ENCODE measurements at places on chromosomes 12 and 14. TPM values are rescaled to one million over a fixed set of nuclear protein-coding genes. Genes with fewer than 3 reads are reported as not detected.

DNA sequence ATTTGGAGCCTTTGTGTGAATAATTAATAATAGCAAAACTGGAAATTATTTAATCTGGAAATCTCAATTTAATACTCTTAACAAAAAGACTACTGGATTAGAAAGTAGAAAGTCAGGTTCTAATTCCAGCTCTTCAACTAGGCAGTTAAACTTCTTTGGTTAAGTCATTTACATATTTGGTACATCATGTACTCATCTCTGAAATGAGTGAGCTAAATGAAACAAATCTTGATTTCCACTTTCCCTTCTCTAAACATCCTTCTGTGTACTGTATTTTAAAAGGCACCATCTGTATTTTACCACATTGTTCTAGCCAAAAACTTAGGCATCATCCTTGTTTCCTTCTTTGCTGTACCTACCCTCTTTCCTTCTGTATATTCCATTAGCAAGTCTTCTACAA is 26.9 kb downstream of the CRADD start:
- DNase-seq = no peak

- peak; percentile 76 for DNase-seq
Measured at GRCh38 chr14:76926521-76927251, 100.5 kb downstream of the LRRC74A start.

GRCh38 chr14:69044965-69045555 is 66.0 kb upstream of the ACTN1 start:
- DNase-seq = no peak

GRCh38 chr14:60116181-60116580 is 24.5 kb downstream of the PCNX4 start:
- DNase-seq = no peak

DNA sequence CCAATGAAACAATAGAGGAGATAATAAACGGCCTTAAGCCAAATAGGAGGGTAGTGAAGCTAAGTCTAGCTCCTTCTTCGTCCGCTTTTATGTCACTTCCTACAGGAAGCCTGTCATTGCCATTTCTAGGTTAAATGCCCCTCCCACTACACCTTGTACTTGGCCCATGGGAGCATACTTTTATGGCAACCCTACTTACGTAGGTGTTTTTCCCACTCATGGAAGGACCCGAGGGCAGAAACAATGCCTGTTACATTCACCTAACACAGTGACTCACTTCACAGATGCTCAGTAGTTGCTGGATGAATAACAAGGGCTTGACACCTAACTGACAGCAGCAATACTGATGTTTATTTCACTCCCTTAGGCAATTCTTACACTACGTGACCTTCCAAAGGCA is 44.5 kb downstream of the ALKBH1 start:
- no peak for DNase-seq

DNA sequence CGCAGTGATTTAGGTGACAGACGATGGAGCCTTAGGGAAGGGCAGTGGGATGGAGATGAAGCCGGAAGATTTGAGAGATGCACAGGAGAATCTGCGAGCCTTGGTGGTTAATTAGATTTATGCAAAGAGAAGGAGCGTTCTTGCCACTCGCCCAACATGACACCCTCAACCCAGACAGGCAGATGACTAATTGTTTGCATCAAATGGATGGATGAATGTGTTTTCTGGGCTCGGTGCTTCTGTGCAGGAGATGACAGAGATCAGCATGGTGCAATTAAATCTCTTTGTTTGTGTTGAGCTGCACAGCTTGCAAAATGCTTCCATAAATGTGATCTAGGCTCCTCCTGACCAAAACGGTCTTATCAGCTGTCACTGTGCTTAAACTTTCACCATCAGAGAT is 202.3 kb upstream of the PRMT8 start:
- DNase-seq = no peak

GRCh38 chr14:22391908-22392565 is 197.0 kb downstream of the DAD1 start:
- no peak for DNase-seq

DNA sequence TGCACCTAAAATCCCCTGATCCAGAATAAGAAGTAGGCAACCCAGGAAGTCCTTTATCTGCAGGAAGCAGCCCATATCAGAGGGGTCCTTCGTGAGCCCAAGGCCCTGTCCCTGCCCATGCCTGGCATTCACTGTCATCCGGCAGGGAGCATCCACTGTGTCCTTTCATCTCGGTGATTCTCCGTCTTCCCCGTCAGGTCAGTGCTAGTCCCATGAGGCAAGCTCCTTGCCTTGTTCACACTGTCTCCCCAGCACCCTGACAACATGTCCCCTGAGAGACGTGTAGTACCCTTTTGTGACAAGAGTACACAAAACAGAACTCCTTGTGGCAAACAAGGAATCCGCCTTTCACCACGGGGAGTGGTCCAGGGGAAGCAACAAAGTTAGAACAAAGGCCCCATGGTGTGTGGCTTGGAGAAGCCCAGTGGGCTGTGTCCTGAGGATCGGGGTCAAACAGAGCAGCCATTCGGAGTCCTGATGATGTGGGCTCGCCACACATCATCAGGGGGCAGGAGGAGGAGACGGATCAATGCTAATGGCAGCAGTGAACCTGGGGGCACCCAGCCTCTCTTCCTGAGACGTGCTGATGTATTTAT is 112.1 kb downstream of the DICER1 start:
- no peak for DNase-seq

DNA sequence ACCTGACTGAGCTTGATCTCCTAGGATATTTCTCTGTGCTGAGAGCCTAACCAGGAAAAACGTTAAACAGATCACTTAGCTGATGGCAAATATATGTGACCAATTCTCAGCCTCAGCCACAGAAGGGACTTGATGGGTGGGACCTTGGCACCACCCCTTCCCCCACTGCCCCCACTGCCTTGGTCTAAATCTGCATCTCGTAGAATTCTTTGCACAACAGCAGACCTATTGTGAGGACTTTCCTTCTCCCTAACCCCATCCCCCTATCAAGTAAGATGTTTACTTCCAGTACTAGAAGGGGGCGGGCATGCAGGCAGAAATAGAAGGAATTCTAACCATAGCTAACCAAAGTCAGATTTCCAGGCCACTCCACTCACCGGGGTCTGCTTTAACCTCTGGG is 313.2 kb downstream of the PCNX1 start:
- no peak for DNase-seq

GRCh38 chr12:130839770-130840404 is 837 bp upstream of the STX2 start:
- no peak for DNase-seq

DNA sequence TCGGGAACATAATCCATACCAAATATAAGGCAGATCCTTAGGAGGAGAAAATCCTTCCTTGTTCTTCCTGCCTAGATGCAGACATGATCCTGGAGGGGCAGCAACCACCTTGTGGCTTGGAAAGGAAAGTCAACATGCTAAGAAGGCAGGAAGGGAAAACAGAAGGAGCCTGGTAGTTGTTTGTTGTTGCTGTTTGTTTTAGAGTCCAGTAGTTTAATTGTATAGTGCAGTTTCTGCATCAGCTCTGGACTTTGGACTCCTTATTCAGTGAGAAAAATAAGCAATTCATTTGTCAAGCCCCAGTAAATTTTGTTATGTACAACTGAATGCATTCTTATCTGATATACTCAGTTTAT is 45.7 kb upstream of the APPL2 start:
- no peak for DNase-seq

- peak; percentile 51 for DNase-seq
Measured at GRCh38 chr12:27780612-27781408, 774 bp upstream of the MANSC4 start.

GRCh38 chr12:80567401-80567800 is 123.4 kb downstream of the PTPRQ start:
- no peak for DNase-seq

- DNase-seq = no peak
Measured at GRCh38 chr14:30971586-30971985, 53.9 kb upstream of the AP4S1 start.

GRCh38 chr12:28552251-28552970 is 362.2 kb downstream of the CCDC91 start:
- no peak for DNase-seq

- DNase-seq = no peak
Measured at GRCh38 chr14:97854918-97855317, 1057.7 kb downstream of the VRK1 start.

DNA sequence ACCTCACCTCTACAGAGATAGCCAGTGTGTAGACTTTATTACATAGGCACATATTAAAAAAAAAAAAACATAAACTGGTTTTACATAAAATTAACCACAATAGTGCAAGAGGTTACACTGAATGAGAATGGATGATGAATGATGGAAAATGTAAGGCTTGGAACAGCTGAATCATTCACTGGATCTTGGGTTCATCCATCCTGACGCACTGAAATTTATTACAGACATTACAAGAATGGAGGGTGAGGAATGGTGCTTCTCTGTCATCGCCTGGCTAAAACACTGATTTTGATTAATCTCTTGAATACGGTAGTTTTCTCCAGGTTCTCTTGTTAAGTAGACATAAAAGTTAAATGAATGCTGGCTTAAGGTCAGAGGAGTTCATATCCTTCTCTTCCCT is 40.0 kb upstream of the GTF2A1 start:
- no peak for DNase-seq

GRCh38 chr12:44003721-44004120 is 167.8 kb downstream of the TMEM117 start:
- no peak for DNase-seq

DNA sequence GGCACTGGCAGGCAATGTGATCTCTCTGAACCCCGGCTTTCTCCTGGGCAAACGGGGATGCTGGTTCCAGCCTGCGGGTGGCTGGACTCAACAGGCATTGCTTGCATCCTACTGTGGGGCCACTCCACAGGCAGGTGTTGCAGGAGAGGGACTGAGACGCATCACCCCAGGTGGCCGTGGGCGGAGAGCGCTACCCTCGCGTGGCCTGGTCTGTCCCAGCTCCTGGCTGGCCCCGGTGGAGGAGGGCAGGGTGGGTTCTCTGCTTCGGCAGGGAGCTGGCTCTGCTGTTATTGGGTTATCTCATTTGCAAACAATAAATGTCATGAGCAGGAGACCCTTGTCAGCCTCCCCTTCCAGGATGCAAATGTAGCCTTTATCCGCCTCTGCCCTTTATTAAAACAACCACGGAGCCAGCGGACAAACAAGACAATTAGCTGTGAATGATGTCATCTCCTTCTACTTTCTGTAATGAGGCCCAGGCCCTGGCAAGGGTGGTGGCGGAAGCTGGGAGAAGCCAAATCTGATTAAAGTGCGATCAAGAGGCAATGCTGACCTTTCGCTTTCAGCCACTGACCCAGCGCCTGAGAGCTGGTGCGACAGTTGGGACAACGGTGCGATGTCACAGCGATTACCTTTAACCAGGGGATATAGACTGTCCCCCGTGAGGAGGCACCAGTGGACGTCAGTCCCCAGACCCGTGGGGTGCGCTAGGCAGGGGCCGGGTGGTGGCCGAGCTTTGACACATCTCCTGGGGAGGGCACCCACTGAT is 161.8 kb downstream of the KIF26A start:
- DNase-seq = no peak

DNA sequence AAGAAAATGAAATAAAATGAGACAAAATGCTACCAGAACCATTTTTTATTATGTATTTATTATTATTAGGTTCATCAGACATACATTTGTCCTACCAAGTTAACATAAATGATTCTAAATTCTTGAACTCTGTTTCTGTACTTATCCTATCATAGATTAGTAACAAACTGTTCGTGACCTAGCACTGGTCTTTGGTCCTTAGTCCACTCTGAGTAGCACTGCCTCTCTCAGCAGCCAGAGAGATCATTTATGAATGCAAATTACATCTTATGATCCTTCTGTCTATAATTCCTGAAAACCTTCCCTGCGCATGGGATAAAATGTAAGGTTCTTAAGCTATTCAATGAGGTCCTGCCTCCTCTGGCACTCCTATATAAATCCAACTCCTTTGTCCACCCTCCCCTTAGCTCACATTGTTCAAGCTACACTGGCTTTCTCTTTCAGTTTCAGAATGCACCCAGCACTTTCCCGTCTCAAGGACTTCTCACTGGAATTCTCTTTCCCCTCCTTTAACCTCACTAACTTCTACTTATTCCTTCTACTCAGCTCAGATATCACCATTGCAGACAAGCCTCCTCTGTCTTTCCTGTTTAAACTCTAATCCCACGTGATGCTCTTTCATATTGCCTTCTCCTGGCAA is 17.1 kb downstream of the PDZRN4 start:
- DNase-seq = no peak

- no peak for DNase-seq
Measured at GRCh38 chr12:15664491-15664890, 124.7 kb downstream of the EPS8 start.

GRCh38 chr12:55930771-55931316 is at the start of gene DGKA:
Gene DGKA, plus strand, starts transcription at chr12:55931162. Its CDS starts 5,342 bp downstream, at chr12:55936504.
- peak; percentile 93 for DNase-seq

GRCh38 chr12:43290836-43291235 is 261.2 kb downstream of the ADAMTS20 start:
- DNase-seq = no peak

DNA sequence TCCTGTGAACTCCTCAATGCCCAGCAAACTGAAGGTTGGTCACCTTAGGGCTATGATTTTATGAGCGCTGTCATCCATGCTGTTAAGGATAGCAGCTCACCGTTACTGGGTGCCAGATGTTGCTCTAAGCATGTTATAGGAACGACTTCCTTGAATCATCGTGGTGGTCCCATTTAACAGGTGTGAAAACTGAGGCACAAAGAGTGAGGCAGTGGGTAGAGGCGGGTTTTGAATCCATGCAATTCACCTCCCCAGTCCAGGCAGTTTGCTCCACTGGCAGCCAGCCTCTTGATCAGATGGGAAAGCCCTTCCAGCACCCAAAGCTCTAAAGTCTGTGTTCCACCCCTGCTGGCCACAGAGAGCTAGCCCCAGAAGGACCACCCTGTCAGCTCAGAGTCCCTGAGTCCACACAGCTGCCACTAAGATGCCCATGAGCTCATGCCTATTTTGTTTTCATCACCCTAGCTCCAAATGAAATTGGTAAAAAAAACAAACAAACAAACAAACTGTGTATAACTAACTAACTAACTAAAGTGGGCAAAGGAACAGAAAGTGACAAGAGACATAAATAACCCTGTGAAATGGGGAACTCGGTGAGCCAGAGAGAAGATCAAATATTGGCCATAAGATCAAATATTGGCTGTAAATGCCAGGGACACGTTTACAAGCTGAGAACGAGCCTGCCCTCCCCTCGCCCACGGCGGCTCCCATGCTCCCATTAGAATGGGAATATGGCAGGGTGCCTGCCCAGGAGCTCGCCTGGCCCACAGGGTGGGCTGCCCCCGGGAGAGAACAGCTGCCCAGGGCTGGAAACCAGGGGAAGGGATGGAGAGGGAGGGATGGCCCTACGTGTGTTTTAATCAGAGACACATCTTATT is 72.3 kb upstream of the RFLNA start:
- DNase-seq = no peak

GRCh38 chr14:105876158-105876557 is 349.8 kb downstream of the TMEM121 start:
- peak; percentile 1 for DNase-seq

The BATF gene
- total RNA-seq = 165 TPM

The TSPAN8 gene
- not detected for total RNA-seq

The AICDA gene
- total RNA-seq = not detected

The TMED8 gene
- total RNA-seq = 27.9 TPM

The LRTM2 gene
- total RNA-seq = not detected

The PLA2G1B gene
- not detected for total RNA-seq

The SYCP3 gene
- not detected for total RNA-seq

Data from activated CD4-positive, alpha-beta T cell treated with anti-CD3 and anti-CD28 coated beads for 36 hours (primary cell).